ENCODE measurements at places on chromosomes 2 and 18.

DNA sequence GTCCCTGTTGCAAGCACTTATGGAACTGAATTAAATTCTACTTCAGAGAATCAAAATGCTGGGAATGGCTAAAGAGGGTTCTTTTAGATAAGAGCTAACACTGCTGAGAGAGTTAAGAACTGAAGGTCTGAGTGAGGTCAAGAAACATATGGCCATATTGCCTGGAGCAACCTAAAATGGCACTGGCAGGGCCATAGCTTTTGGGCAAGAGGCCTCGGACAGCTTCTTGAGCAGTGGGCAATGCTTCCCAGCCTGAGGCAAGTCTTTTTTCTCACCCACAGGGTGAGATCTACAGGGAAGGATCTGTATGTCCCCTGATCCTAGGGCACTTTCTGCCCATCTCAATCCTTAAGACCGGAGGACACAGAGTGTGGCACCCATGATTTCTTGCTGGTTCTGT, 244.6 kb upstream of the NT5C1B start:
- no peak for DNase-seq

DNA sequence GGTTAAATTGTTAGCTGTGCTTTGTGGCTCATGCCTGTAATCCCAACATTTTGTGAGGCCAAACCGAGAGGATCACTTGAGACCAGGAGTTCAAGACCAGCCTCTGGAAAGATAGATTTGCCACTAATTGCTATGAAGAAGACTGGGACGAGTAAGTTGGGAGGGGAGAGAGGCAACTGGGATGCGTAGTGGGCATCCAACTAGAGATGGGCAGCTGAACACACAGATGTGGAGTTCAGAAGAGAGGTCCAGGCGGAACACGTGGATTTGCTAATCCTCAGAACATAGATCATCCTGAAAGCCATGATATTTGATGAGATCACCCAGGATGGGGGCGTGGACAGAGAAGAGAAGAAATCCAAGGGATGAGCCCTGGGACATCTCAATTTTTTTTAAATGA, 48.7 kb downstream of the CYP26B1 start:
- DNase-seq: no peak

- no peak for DNase-seq
Measured at GRCh38 chr2:175518206-175518605, 336.7 kb upstream of the ATP5MC3 start.

GRCh38 chr2:111710613-111711012, 173.4 kb downstream of the ANAPC1 start:
- no peak for DNase-seq

- peak; percentile 44 for DNase-seq
Measured at GRCh38 chr2:226649871-226650660, 149.6 kb downstream of the IRS1 start.

Data from dorsolateral prefrontal cortex (tissue), 122 donors.